RCC 7860 (cell line): ENCODE measurements at places on chromosomes 12 and 14.
A peak's percentile ranks its signal among the peaks of the same experiment; 100 is the strongest.

- no peak for DNase-seq
Measured at GRCh38 chr12:128830505-128830893, 6.7 kb upstream of the SLC15A4 start.

DNA sequence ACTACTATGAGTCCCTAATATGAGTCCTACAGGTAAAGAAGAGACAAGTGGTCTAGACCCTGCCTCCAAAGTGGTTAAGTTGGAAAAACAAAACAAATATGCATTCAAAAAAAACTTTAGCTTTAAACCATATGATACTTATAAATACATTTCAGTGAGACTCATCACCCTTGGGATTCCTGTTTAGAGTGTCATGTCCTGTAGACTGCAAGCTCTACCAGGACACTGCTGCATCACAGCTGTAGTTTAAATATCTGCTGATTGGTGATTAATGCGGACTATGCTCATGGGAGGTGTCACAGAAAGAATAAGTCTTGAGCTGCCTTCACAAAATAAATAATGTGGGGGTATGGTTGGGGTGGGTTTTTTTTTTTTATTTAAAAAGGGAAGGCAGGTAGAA is 8.8 kb upstream of the LGR5 start:
- no peak for DNase-seq

DNA sequence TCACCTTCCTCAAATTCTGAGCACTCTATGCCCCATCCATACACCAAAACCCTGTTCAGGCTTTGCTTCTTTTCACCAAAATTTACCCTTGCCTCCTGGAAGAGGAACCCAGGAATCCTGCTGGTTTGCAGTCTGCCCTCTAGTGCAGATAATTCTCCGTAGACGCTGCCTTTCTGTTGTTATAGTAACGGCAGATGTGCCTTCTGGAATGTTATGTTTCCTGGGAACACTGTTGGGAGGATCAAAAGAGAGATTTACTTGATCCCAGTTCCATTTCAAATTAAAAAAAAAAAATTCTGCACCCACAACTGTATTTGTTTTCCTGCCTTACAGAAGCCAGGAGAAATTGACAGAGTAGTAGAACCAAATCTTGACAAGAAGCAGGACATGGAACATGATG is 104.2 kb upstream of the RMST start:
- no peak for DNase-seq

- DNase-seq: peak; percentile 36
Measured at GRCh38 chr12:95286713-95287112, 69.1 kb downstream of the VEZT start.

DNA sequence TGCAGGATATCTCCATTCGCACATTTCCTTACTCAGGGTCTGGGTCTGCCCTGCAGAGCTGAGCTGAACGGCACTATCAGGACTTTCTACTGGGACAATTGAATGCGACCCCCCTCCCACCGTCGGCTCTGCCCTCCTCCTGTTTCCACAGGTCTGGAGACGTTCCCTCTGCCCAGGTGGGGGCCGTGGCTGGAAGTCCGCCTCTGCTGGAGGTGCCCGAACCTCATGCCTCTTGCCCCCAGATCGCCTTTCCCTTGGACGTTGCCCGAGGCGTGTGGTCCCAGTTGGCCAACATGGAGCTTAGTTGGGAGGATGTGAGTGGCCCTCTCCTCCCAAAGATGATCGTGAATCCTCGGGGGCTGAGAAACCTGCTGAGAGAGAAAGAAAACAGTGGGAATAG is 21.2 kb upstream of the KLC1 start:
- DNase-seq: no peak

DNA sequence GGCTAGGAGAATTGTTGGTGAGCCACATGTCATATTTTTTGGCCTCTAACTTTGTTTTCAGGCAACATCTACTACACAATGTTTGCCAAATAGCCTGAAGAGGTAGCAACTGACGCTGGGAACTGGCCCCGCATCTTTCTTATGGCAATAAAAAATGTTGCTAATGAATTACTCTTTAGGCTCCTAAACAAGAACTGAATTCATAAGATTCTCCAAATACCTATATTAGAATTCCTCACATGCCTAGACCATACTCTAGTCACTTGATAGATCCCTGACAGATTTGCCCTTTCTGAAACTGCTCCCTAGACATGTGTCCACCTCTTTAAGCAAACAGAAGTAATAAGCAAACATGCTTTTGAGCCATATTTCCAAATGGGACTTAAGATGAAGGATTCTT is 209.0 kb upstream of the ATXN7L3B start:
- DNase-seq: no peak

- peak; percentile 57 for DNase-seq
Measured at GRCh38 chr12:48618541-48618940, 48.7 kb upstream of the LALBA start.

DNA sequence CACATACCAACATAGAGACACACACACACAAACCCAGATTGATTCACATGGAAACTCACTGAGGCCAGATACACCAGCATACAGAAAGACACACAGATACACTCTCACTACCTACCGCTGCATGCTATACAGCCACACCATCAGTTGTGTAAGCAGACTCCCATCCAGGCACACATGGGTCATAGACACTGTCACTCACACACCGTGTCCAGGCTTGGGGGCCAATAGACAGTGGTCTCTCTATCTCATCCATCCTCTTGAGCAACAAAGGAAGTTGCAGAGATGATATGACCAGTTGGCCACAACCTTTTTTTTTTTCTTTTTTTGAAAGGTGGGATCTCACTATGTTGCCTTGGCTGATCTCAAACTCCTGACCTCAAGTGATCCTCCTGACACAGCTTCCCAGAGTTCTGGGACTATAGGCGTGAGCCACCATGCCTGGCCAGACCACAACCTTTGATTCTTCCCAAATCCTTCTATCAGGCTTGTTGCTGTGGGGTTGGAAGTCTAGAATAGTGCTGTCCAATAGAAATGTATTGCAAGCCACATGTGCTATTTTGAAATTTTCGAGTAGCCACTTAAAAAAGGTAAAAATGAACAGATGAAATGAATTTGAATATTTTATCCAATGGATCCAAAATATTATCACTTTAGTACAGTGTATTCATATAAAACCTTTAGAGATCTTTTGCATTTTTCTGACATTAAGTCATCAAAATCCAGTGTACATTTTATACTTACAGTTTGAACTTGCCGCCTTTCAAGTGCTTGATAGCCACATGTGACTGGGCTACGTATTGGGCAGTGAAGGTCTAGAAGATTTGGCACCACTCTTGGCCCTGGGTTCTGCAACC is 7.4 kb downstream of the LRP1-AS start:
- no peak for DNase-seq

GRCh38 chr12:75581515-75581914 is 70.1 kb upstream of the KRR1 start:
- no peak for DNase-seq

- no peak for DNase-seq
Measured at GRCh38 chr12:61220337-61220736, 1039.9 kb upstream of the USP15 start.

DNA sequence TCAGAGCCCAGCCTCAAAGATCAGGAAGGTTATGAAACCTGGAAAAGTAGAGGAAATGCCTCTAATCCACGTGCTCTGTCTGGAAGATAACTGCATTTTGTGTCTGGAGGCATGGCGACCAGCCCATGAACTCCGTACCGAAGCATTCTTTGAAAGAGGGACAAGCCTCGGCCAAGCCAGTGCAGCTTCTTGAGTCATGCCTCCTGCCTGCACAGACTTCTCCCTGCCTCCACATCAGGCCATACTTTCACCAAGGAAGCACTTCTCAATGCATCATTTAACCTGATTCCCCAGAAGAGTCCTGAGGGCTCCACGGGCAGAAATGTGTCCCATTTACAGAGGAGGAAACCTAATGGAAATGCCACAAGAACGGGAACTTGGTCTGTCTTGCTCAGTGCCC is 3.4 kb downstream of the ACTN1 start:
- peak; percentile 66 for DNase-seq

DNA sequence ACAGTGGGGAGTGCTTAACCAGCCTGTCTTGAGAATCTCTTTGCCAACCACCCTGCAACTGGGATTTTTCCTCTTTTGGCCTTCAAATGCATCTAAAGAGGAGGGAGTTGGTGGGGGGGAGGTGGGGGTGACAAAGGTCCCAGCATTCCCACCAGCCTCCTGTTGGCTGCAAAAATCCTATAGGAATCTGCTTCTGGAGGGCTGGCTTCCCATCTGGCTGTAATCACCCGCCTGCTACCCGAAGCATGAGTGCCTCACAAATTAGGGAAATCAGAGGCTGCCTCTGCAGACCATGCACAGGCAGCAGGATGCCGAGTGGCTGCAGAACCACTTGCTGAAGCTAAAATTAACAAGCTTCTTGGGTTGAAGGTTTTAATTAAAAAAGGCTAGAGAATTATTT is 73.9 kb upstream of the WSCD2 start:
- no peak for DNase-seq
